ENCODE measurements at places on chromosomes 4 and X. TPM values are rescaled to one million over a fixed set of nuclear protein-coding genes. Genes with fewer than 3 reads are reported as not detected.

Gene CENPVL1
- total RNA-seq = not detected

DNA sequence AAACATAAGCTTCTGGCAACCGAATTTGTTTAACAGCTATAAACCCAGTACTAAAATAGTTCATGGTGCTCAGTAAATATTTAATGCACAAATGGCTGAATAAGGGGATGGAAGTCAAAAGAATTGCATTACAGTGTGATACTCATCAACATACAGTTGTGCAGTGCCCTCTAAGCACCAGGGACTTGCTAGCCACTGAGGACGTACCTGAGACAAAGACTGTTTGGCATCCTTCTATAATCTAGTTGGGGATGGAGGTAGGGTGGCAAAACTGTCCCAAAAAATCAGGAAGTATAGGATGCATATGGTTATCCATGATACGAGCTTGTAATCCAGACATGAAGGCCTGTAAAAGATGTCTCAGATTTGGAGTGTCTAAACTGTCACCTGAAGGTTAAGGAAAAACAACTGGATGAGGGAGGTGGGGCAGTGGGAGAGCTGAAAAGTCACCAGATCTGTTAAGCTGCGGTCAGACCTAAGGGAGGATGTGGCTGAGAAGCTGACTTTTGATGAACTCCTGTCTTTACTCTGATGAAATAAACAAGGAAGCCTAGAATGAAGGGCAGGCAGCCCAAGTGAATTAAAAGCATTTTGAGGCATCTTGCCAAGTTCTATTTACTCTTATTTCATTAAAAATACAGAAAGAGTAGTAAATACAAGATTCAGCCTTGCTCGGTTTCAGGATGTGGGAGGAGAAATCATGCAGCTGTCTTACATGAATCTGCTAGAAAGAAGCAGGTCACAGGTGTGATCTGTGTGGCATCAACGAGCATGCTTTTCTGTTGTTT lies 12.0 kb upstream of the CD38 start:
- no peak overlapping the region for H3K4me3 ChIP-seq
- no peaks in the 10 kb centered on the region for H3K27me3 ChIP-seq
- H3K4me1 ChIP-seq = no peaks in the 10 kb centered on the region
- H3K27ac ChIP-seq = no peak overlapping the region
- no peak for DNase-seq

- H3K4me1 ChIP-seq = no peaks in the 10 kb centered on the region
- H3K27ac ChIP-seq = no peak overlapping the region
Observed at GRCh38 chr4:23015821-23016220, 323.1 kb downstream of the GBA3 start.

GRCh38 chr4:52550186-52550585 lies 108.9 kb downstream of the USP46 start:
- no peak overlapping the region for H3K27ac ChIP-seq
- H3K4me3 ChIP-seq = no peak overlapping the region
- no peaks in the 10 kb centered on the region for H3K4me1 ChIP-seq
- no peak for DNase-seq

DNA sequence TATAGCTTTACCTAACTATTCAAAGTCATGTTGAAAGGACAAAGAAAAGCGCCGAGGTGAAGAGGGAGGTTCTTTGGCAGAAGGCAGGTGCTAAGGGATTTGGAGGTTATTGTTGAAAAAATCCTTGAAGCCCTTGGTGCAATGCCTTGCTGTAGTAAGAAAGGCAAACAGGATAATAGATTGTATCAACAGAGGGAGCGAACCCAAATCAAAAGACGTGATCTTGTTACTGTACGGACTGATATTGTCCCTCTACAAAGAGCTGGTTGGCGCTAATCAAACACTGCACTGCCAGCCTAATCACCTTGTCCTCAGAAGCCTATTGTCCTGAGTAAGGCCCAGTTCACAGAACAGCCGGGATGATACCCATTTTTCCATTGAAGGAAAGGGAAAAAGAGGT lies 182.9 kb downstream of the ZIC3 start:
- H3K4me1 ChIP-seq = no peaks in the 10 kb centered on the region
- H3K27me3 ChIP-seq = no peaks in the 10 kb centered on the region
- no peak overlapping the region for H3K4me3 ChIP-seq
- H3K36me3 ChIP-seq = no peaks in the 10 kb centered on the region
- DNase-seq = no peak

DNA sequence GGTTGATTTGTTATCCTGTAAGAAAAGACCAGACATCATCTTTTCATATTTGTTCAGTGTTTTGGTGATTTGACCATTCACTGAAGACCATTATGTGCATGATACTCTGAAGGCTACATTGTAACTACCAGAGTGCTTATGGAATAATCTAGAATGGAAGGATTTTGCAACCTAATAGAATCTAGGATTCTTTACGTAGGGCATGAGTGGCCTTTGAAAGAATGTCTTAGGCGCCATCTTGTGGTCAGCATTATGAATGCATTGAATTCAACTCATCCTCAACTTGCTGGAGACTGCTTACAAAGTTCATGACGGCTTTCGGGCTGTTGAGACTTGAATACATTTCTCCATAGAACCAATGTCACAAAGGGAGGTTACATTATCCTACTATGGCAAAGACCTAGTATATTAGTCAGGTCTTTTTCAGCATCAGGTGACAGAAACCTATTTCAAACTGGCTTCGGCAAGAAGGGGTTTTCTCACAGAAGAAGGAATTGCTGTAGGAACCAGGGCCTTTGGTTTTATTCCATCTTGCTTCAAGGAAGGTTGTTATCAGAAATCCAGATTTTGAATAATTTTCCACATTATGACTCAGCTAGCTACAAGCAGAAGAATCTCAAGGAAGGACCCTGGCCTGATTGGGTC lies 104.1 kb downstream of the GPAT3 start:
- H3K4me1 ChIP-seq = no peaks in the 10 kb centered on the region
- H3K36me3 ChIP-seq = no peaks in the 10 kb centered on the region
- no peaks in the 10 kb centered on the region for H3K27me3 ChIP-seq
- H3K27ac ChIP-seq = no peak overlapping the region
- H3K4me3 ChIP-seq = no peak overlapping the region

GRCh38 chrX:88416002-88416401 lies 331.0 kb upstream of the CPXCR1 start:
- H3K36me3 ChIP-seq = no peaks in the 10 kb centered on the region
- no peaks in the 10 kb centered on the region for H3K27me3 ChIP-seq
- no peak overlapping the region for H3K27ac ChIP-seq
- no peak for DNase-seq
- no peak overlapping the region for H3K4me3 ChIP-seq
